ENCODE measurements at places on chromosomes 2 and 18. TPM values are rescaled to one million over a fixed set of nuclear protein-coding genes. Genes with fewer than 3 reads are reported as not detected.

CD8B2 gene
- 0.23 TPM for total RNA-seq

IL1B gene
- 2.9 TPM for total RNA-seq

TMEM200C gene
- 11.1 TPM for total RNA-seq

KCNS3 gene
- total RNA-seq: 4.7 TPM

All from dorsolateral prefrontal cortex (tissue), 122 donors.